Muscle of arm (tissue), 14 donors: ENCODE measurements at places on chromosomes 7 and 10. TPM values are rescaled to one million over a fixed set of nuclear protein-coding genes. Genes with fewer than 3 reads are reported as not detected.

- DNase-seq = no peak
These were observed 61.1 kb upstream of the PCGF5 start for GRCh38 chr10:91159254-91159783.

DNA sequence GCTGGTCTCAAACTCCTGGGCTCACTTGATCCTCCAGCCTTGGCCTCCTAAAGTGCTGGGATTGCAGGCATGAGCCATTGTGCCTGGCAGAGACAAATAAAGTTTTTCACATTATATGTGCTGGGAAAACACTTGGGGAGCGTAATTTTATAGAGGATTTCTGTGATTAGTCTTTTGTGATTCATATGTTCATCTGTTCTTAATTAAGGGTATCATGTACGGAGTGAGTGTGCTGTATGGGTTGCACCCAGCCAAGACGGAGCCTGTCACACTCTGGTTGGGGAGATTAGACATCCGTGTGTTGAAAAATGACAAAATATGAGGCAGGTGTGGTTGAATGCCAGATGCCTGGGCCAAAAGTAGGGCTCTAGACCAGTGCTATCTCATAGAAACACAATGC lies 10.3 kb downstream of the ADRB1 start:
- no peak for DNase-seq

GRCh38 chr7:105309235-105310169 lies 79.2 kb downstream of the SRPK2 start:
- no peak for DNase-seq

GRCh38 chr7:2009541-2010001 lies 223.2 kb downstream of the MAD1L1 start:
- DNase-seq = no peak

The TUBAL3 gene
- polyA plus RNA-seq = not detected

The LIPN gene
- polyA plus RNA-seq = 2.0 TPM
